IMR-90 (cell line): ENCODE measurements at places on chromosomes 4 and X. TPM values are rescaled to one million over a fixed set of nuclear protein-coding genes. Genes with fewer than 3 reads are reported as not detected.
A peak's percentile ranks its signal among the peaks of the same experiment; 100 is the strongest.

DNA sequence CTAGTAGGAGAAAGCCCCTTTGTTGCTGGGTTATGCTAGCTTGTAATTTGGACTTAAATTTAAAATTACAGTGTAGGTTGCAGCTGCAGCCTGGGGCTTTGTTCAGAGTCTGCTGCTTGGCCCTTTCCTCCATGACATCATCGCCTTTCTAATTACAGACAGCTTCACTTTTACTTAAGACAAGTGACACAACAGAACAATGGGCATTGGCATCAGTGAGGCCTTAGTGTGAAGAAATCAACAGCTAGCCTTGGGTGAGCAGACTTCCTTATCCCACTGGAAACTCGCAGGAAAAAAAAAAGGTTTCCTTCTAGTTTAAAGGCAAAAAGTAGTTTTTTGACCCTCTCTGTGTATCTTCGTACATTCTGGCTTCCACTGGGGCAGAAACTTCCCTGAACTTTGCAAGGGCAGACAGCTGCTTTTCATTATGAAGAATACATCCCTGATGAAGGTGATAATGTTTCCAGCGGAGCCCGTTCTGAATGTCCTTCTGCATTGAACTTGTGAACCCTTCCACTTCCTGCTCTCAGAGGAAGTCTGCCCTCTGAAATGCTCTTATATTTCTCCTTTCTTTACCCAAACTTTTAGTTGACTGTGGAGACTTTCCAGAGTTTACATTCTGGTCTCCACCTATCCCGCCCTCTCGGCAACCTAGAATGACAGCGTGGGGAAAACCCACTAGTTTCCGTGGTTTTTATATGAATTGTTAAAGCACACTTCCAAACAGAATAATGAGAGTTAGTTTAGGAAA, 123.2 kb upstream of the FAM9C start:
- DNase-seq, result peak; percentile 22

DNA sequence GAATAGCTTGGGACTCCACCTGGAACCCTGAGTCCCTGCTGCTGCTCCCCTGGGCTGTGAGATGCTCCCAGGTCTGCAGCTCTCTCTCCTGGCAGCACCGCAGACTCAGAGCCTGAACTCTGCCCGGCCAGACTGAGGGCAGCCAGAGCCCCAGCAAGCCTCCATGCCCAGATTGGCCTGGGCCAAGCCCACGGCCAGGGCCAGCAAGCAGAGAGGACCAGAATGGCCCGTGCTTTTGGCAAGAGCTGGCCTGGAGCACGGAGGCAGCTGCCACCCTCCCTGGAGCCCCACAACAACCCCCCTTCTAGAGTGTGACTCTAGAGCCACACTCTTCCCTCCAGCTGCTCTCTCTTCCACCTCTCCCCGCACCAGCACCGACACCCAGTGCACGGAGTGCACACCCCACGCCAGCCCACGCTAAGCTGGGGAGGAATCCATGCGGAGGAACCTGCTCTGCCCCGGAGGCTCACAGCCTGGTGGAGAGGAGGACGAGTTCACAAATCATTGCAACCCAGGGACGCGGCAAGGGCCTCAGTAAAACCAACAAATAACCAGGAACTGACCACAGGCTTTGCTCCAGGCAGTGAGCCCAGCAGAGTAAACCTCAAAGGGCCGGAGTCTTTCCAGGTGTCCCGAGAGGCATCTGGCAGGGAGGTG, 110.3 kb downstream of the HMX1 start:
- no peak for DNase-seq

- no peak for DNase-seq
Observed at GRCh38 chr4:95167805-95168204, 381.0 kb downstream of the UNC5C start.

Gene VCX2
- total RNA-seq, result not detected in 2 replicates
